ENCODE measurements at places on chromosomes 2 and 18.

DNA sequence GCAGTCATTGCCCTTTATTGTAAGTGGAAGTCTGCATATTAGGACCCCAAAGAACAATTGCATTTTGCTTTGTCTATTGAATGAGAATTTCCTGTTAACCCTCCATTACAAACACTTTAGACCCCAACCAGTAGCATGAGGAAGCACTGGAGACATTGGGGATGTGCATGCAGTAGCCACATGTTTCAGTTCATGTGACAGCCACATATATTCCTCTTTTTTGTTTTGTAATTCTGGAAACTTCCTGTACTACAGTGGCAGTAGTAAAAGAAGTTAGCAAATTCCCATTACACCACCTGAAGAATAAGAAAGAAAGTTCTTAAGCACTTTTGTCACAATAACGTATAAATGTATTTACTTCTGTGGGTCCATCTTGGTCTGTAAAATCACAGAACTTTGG lies 281.1 kb upstream of the SLC14A2 start:
- no peak for DNase-seq

DNA sequence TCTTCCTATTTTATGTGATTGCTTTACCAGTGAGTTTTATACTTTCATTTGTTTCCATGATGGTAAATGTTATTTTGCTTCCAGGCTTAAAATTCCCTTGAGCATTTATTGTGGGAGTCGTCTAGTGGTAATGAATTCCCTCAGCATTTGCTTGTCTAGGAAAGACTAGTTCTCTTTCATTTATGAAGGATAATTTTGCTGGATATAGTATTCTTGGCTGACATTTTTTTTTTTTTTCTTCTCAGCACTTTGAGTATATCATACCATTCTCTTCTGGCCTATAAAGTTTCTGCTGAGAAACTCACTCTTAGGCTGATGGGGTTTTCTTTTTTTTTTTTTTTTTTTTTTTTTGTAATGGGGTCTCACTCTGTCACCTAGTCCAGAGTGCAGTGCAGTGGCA lies 99.1 kb downstream of the EDAR start:
- DNase-seq: no peak

GRCh38 chr2:148751907-148752306 lies 107.4 kb downstream of the EPC2 start:
- DNase-seq: no peak

DNA sequence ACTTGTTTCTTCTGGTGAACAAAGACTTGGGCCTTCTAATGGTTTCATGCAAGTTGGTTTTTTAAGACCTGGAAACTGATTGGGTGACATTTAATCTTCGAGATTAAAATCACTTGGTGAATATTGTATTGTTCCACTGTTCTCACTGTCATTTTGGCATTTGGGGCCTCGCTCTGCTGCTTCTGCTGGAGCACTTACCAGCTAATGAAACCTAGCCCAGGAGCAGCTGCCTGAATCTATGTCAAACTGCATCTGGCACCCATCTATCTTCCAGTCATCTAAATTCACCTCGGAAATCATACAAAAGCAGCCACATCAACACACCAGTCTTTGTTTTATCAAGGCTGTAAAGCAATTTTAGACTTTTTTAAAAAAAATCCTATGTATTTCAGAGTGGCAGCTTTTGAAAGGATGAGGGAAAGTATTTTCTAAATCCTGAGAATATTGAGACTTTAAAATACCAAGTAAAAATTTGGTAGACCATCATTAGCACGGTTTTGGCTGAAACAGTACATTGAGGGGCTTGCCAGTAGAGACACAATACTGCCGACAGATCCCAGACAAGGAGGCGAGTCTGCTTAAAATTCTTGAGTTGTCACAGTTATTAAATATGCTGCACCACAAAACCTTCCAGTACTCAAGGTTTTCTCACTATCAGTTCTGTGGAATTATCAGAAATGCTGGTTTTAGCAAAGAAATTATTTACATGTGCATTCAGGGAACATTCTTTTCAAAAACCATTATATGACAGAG lies 26.1 kb upstream of the SERTAD2 start:
- DNase-seq: no peak

DNA sequence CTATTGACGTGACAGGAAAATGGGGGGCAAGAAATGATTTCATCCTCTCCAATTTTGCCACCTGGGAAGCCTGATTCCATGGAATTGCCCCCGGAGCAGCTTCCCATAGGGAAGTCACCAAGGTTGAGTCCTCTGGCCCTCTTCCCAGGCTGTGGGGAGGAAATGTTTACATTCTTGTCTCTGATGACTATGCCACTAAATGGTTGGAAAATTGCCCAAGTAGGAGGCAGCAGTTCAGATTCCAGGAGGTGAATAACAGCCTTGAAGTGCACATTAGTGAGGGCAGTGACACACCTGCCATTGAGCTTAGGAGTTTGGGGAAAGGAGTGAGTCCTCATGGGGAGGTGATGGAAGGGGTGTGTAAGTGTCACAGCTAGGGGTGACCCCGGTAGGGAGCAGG lies 449.2 kb upstream of the DCC start:
- peak; percentile 66 for DNase-seq

DNA sequence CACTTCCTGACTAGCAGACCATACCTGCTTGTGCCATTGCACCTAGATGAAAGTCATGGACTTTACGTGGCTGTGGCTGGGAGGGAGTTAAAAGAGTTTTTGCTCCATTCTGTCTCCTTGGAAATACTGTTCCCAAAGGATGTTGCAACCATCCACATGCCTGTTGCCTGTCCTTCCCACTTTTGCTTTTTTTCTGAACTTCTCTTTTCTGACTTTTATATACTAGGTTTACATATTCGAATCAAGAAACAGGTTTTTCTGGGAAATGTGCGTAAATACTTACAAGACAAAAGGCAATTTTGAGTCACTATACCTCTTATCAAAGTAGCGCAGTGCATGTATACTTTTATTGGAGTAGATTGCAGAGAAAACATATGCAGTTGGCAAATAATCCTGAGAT lies 244.8 kb downstream of the PRKCE start:
- DNase-seq: no peak

DNA sequence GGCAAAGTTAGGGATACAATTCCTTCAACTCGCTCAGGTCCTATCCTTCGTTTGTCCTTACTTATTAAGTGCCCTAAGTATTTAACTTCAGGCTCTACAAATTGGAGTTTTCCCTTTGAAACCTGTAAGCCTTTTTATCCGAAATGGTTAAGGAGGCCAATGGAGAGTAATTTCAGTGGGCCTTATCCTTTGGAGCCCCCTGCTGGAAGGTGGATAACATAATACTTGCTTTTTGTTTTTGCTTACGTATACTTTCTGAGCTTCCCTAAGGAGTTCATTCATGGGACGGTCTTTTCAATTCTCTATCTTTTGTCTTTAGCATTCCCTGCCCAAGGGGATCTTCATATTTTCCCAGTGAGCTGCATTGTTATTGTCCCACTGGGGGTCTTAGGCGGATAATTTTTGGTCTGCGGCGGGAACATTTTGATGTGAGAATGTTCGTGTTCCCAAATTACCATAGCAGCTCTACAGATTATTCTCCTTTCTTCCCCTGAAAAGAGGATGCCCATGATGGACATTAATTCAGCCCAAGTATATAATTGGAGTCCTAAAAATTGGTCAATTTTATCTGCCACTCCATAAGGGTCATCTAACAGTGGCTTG lies 34.4 kb upstream of the TRAPPC8 start:
- DNase-seq: no peak

GRCh38 chr18:46663539-46663938 lies 6.5 kb upstream of the LOXHD1 start:
- DNase-seq: no peak

DNA sequence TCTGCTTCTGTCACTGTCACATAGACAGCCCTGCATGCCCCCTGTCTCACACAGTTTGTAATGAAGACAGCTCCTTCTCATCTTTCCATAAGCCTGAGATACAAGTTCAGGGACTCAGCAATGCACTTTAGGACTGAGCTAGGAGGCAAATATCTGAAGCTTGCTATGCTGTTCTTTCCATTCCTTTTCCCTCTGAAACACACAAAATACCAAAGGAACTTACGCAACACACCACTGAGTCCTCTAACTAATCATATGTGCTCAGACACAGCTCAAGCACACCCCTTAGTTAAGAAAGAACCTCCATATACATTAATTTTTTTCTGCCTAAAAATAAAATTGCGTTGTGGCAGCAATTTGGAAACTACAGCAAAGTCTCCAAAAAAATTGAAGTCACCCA lies 17.9 kb downstream of the SERPINB8 start:
- no peak for DNase-seq

DNA sequence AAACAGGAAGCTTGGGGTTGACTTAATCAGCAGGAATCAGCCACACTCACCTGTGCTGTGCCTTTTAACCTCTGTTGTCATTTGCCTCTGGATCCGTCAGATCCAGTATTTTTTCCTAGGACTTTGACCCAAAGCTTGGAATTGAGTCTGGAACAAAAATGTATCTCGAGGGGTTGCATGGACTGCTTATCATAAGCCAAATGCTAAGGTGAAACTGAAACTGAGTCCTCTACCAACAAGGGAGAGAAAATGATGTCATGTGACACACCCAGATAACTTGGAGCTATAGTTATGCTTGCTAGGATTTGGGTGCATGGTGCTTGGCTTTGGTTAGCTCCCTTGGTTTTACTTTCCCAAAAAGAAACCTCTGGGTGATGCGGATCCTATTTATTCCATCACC lies 2158.6 kb upstream of the PIK3C3 start:
- DNase-seq: no peak

GRCh38 chr18:59022167-59022945 lies 117.3 kb upstream of the SEC11C start:
- peak; percentile 41 for DNase-seq

DNA sequence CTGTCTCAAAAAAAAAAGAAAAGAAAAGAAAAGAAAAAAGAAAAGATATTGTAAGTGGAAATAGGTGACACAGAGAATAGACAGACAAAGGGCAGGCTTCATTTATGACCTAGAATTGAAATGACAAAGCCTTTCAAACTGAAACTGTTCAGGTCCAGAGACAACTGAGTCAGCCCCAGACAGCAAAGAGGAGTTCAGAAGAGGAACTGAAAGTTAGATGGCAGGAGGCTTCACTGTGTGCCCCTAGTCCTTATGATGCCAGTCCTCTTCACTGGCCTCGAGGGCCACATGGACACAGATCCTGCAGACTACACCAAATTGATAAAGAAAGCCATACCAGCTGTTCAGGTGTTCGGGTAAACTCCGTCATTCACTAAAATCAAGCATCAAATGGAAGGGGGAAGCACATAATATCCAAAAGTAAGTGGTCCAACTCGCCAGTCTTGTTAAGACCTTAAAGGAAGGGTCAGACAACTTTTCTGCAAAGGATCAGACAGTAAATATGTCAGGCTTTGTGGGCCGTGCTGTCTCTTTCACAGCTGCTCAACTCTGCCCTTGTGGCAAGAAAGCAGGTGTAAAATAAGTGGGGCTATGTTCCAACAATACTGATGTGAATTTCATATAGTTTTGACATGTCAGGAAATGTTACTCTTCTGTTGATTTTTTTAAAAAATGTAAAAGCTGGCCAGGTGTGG lies 231.9 kb upstream of the MGAT5 start:
- no peak for DNase-seq

- no peak for DNase-seq
Measured at GRCh38 chr2:20061476-20061875, 10.0 kb upstream of the LAPTM4A start.

DNA sequence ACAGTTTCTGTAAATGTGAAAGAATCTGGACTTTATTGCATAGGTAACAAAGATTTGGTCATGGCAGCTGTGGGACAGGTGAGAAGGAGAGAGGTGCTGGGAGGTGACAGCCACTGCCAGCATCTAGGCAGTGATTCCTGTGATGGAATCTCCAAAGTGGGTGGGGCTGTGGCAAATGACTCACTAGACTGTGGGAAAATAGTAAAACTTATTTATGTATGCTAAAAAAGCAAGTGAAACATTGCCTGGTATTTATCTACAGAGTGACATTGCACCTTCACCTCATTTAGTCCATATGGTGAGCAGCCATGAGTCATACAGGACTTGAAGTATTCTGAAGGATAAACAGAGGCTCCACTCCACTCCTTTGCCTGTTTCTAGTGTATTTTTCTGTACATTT lies 145.3 kb upstream of the MEX3C start:
- DNase-seq: no peak

GRCh38 chr2:68776124-68776523 lies 41.5 kb downstream of the ARHGAP25 start:
- no peak for DNase-seq

DNA sequence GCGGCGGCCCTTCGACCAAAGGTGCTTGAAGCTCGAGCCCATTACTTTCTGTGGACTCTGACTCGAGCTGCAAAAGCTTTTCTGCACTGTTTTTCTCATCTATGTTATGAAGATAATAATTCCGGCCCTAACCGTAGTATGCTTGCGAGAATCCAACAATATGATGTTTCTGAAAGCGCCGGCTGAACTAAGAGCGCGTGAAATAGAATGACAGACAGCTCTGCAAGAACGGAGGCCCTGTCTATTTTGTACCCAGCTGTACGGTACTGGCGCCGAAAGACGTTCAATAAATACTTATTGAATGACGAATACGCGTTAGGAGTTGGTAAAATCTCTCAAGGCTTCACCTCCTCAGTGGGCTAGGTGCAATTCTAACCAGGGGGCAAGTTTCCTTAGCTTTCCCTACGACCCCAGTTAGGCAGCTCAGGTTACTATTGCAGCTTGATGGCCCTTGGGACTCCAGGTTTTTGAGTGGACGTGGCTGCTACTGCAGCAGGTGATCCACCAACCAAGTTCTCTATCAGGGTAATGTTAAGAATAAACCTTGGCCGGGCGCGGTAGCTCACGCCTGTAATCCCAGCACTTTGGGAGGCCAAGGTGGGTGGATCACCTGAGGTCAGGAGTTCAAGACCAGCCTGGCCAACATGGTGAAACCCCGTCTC lies 570 bp downstream of the SCRN3 start:
- DNase-seq: peak; percentile 99

DNA sequence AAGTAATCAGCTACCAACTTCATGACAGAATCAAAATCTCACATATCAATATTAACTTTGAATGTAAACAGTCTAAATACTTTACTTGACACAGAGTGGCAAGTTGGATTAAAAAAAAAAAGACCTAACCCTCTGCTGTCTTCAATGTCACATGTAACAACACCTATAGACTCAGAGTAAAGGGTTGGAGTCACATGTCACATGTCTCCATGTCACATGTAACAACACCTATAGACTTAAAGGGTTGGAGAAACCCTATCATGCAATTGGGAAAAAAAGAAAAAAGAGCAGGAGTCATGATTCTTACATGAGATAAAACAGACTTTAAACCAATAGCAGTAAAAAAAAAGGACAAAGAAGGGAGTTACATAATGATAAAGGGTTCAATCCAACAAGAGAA lies 665.3 kb upstream of the LRRTM1 start:
- no peak for DNase-seq

DNA sequence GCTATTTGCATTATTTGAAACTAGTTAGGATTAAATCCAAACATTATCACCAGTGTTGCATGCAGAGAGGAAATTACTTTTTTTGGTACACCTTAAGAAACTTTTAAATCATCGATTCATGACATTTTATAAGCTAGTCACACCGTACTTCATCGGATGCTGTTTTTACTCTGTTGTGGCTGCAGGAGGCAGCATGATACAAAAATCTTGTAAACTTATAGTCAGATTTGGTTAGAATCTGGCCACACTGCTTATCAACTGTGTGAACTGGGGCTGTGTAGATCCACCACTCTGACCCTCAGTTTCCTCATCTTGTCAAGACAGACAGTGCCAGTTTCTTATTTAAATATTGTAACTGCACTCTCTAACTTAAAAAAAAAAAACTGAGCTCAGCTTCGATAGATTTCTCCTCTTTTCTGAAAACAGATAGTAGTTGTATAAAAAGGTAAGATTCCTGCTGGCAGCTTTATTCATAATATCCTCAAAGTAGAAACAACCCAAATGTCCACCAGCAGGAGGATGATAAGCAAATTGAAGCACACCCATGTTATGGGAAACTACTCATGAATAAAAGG lies 77.8 kb downstream of the RAPGEF4 start:
- peak; percentile 45 for DNase-seq

GRCh38 chr2:212814941-212815340 lies 276.3 kb upstream of the ERBB4 start:
- peak; percentile 44 for DNase-seq

Measured in NCI-H510A treated with DMSO at 0.1 percent for 48 hours (cell line).